ENCODE measurements at places on chromosomes 6 and 20. TPM values are rescaled to one million over a fixed set of nuclear protein-coding genes. Genes with fewer than 3 reads are reported as not detected.

GRCh38 chr6:109255946-109256640 lies 126.2 kb downstream of the CD164 start:
- DNase-seq = peak; percentile 13

DNA sequence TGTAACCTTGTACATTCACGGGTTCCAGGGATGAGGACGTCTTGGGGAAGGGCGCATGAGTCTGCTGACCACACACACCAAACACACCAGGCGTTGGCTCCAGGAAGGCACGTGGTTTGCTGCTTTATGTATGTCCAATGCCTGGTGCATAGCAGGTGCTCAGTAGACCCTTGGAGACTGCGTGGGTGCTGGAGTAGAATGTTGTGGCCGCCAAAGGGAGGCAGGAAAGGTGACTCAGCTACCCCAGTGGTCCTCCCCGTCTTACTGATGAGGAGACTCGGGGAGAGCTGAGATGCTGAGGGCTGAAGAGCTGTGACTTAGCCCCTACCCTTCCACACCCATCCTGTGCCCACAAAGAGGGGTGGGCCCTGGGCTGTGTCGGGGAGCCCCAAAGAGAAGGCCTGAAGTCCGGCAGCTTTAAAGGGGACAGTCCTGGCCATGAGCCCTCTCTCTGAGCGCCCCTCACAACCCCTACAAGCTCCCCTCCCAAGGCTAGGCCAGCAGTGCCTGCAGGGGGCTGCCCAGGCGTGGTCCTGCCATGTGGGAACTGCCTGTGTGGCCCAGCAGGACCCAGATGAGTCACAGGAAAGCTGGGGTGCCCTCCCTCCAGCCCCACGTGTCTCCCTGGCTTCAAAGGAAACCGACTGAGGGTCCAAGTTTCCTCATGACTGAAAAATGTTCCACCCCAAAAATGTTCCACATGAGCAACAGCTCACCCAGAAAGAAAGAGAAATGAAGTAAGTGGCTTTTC lies 28.0 kb upstream of the PTGIS start:
- DNase-seq = no peak

DNA sequence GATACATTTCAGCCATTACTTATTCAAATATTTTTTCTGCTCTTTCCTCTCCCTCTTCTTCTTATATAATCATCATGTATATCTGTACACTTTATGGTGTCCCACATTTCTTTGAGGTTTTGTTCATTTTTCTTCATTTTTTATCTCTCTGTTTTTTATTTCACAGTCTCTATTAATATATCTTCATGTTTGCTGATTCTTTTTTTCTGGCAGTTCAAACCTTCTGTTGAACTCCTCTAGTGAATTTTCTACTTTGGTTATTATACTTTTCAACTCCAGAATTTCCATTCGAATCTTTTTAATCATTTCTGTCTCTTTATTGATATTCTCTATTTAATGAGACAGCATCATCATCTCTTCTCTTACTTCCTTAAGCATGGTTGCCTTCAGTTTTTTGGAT lies 38.9 kb upstream of the FOXC1 start:
- DNase-seq = no peak

CST2 gene
- not detected for total RNA-seq

PNPLA1 gene
- not detected for total RNA-seq

- DNase-seq = no peak
These were observed 43.6 kb upstream of the PHACTR3 start for GRCh38 chr20:59560588-59561227.

ZNF451 gene
- total RNA-seq = 30.3 TPM

GRCh38 chr20:62359043-62359490 lies 8.0 kb downstream of the LAMA5 start:
- no peak for DNase-seq

GRCh38 chr6:90502866-90503407 lies 83.9 kb downstream of the MAP3K7 start:
- no peak for DNase-seq

LINC00237 gene
- total RNA-seq = not detected

IP6K3 gene
- not detected for total RNA-seq

DNA sequence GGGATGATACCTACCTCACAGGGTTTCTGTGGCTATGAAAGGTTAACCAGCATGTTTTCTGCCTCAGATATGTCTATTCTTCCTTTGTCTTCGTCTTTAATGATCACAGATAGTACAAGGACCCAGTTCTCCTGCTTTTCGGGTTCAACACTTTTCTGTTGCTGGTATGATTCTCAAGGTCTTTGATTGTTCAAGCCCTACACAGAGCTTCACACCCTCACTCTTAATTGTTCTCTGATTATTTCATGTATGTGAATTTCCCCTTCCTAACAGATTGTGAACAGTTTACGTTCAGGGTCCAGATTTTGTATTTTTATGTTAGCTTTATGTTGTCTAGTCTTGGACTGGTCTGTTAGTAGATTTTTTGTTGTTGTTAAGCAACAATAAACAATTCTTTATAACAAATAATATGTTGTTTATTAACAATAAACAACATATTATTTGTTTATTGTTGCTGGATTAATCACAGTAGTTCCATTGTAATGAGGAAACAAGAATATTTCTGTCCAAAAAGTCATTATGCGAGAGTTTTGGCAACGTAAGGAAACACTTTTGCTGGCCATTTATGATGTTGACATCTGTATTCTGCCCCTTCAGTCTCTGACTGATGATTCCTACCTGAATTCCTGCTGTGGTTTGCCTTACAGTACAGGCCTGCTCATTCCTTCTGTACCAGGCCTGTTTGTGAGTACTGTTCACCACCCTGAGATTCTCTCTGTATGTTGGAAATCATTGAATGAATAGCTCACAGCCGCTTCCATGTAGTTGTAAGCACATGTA lies 27.2 kb upstream of the TULP4 start:
- DNase-seq = no peak
